ENCODE measurements at places on chromosomes 1 and 21.

DNA sequence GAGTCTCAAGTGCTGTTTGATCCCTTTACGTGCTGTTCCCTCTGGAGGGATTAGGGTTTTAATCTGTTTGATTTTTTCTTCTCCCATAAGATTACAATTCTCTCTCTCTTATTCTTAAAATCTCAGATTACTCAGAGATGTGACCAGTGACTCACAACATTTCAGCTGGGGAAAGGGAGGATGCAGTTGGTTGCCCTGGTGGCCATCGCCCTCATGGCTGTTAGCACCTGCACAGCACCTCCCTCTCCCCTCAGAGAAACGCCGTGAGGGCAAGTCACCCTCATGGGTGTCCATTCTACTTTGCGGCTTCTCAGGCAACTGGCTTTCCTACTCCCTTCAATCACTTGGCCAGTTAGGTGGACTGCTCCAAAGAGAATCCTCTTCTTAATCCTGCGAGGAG is 42.4 kb upstream of the KCNA3 start:
- DNase-seq = no peak

DNA sequence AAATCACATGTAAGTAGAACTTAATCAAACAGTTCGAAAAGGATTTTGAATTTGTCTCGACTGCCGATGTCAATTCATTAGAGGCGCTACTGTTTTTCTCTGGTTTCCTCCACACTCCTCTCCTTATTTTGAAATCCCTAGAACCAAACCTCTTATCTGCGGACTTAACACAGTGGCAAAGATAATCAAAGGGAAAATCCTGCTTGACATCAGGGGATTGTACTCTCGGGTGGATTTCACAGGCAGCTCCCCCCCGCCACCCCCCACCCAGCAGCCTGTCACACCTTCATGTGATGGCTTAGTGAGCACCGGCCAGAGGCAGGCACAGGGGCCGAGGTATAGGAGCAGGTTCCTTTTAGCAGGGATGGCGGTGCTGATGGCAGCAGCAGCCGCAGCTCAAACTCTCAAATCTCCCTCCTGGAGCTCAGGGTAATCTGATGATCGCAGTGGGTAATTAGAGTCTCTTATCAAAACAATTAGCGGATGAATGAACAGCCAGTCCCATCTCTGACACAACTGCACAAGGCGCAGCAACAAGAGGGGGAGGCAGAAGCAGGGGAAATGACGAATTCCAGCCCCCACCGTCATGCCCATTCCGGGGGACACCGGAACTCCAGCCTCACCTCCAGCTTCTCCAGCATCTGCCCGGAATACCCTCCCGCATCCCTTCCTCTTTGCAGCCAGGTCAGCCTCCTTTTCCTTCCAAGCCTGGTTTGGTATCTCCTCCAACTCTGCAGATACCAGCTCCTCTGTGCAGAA is 80.3 kb downstream of the SSBP3 start:
- DNase-seq = no peak

DNA sequence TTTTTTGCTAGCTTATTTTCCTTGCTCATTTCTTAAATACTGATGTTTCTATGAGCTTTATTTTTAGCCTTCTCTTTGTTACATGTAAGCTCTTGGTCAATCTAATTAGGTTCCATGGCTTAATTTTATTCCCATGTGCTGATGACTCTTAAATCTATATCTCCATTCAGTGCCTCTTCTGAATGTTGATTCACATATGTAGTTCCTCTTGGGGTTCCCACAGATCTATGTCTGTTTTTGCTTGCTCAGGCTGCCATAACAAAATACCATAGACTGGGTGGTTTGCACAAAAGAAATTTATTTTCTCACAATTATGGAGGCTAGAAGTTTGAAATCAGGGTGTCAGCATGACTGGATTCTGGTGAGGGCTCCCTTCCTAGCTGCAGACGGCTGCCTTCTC is 58.3 kb upstream of the PLA2G4A start:
- DNase-seq = no peak

- peak; percentile 94 for DNase-seq
Measured at GRCh38 chr1:46595127-46595526, 8.9 kb downstream of the MKNK1 start.

DNA sequence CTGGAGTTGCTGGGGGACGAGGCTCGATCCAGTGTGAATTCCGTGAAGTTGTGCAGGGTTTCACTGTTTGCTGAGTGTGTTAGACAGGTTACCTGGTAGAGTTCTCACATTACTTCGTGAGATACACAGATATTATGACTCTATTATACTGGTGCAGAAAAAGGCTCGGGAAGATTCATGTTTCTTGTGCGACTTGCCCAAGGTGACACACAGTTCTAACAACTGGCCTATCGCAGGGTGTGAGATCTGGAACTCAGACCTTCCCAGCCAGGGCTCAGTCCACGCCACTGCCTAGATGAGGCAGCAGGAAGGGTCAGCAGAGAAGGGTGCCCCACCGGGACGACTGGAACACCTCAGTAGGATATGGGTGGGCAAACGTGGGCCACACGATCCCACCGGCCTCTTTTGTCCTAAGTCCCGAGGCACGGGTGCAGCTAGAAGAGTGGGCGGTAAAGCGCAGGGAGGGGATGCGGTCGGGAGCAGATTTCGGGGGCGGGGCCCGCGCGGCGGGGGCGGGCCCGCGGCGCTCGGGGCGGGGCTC is 296 bp upstream of the RNPEP start:
- peak; percentile 61 for DNase-seq

GRCh38 chr1:13687151-13687715 is 12.8 kb upstream of the PRDM2 start:
- DNase-seq = no peak

- no peak for DNase-seq
Measured at GRCh38 chr1:214958486-214958885, 124.1 kb upstream of the KCNK2 start.

DNA sequence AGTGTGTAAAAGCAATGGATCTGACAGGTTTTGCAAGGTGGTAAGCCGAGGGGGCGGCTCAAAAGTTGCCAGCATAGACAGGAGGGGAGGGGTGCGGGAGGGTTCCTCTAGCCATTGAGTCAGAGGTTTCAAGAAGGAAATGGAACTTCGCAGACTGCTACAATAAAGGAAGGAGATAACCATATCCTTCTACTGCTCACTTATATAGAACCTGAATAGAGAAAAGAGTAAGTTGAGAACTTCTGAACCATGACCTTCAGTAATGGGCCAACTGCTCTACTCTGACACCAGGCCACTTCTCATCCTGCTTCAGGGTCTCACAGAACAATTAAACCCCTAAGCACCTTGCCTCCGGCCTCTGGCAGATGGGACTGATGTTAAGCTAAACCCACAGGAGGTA is 26.3 kb upstream of the BCAR3 start:
- DNase-seq = no peak

GRCh38 chr1:224500796-224501195 is 66.2 kb upstream of the WDR26 start:
- no peak for DNase-seq

- DNase-seq = no peak
Measured at GRCh38 chr21:15063814-15064575, 805 bp downstream of the NRIP1 start.

- no peak for DNase-seq
Measured at GRCh38 chr1:201276891-201277290, 6.4 kb upstream of the PKP1 start.

- no peak for DNase-seq
Measured at GRCh38 chr1:93658188-93658587, 23.4 kb downstream of the BCAR3 start.

GRCh38 chr1:212777151-212777550 is 14.4 kb downstream of the NSL1 start:
- DNase-seq = no peak

DNA sequence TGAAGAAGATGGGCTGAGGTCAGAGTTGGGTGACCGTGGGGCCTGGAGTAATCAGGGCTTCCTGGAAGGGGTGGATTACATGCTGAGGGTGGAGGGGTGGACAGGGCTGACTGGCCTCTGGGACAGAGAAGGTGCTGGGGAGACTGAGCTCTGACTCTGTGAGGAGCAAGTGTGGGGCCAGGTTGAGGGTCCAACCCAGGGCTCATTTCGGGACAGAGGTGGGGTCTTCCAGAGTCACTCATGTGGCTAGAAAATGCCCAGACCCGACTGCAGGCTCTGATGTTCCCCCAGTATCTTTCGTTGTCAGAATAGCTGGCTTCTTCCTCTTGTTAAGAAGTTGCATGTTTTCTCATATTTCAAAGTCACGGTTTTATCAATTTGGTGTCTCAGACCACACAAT is 311.8 kb downstream of the PTPRU start:
- DNase-seq = no peak

Data from HL-60 (cell line).